ENCODE measurements at places on chromosomes 16 and 17.

DNA sequence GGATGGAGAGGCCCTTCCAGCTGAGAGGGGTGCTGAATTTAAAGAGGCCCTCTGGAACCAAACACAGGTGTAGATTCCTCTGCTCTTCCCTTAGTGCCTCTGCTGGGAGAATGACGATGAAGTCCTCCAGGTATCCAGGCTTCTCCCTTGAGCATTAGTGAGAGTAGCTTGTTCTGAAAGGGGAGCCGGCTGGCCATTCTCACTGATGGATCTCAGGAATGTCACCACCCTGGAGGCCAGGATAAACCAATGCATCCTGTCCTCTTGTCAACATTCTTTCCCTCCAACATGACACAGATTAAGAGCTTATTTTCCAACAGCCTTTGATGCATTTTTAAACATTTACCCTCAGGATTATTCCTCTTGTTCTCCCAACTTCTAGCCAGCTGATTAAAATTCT is 325.5 kb downstream of the CA10 start:
- DNase-seq, result no peak

DNA sequence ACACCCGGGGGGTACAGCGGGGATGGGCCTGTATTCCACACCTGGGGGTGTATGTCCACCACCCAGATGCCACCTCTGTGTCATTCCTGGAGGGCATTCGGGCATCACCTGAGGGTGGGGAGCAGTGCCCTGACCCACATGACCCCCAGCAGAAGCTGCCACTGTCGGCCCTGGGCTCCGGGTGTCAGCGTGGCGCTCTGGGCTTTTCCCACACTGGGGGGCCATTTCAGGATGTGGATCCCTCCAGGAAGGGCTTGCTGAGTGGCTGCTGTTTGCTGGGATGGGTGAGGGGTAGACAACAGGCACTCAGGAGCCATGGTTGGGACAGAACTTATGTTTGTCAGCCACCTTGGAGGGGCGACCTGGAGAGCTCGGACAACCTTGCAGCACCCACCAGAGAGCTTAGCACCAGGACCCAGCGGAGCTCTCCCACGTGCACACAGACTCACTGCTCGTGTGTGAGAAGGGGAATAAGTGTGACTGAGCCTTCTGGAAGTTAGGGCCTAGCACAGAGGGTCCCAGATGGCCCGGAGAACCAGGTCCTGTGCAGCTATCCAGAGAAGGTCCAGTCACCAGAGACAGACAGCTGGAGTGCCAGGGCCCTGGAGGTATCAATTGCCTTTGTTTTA is 102.7 kb downstream of the METRNL start:
- DNase-seq, result no peak

GRCh38 chr17:31062346-31062745 is 32.4 kb upstream of the NF1 start:
- no peak for DNase-seq

GRCh38 chr17:43439041-43439440 is 40.2 kb downstream of the ARL4D start:
- no peak for DNase-seq

DNA sequence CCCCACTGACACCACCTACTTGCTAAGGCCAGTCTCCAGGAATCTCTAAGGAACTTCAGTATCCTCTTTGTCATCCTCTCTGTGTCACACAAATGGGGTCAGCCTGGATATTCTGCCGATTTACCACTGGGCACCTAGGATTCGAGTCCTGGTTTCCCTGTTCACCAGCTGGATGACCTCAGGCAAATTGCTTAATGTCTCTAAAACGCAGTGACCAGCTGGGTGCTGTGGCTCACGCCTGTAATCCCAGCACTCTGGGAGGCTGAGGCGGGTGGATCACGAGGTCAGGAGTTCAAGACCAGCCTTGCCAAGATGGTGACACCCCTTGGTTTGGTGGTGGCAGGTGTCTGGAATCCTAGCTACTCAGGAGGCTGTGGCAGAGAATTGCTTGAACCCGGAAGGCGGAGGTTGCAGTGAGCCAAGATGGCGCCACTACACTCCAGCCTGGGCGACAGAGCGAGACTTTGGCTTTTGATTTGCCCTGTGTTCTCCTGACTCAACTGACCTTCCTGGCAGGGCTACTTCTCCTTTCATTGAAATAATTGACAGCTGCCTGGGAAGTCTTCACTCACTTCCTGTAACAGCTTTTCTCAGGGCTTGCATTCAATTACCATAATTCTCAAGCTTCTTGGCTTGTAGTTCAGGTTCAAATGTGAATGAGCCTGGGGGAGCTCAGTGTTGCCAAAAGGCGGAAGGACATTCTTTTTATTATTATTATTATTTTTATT is 15.4 kb downstream of the SYCE1L start:
- DNase-seq, result no peak

DNA sequence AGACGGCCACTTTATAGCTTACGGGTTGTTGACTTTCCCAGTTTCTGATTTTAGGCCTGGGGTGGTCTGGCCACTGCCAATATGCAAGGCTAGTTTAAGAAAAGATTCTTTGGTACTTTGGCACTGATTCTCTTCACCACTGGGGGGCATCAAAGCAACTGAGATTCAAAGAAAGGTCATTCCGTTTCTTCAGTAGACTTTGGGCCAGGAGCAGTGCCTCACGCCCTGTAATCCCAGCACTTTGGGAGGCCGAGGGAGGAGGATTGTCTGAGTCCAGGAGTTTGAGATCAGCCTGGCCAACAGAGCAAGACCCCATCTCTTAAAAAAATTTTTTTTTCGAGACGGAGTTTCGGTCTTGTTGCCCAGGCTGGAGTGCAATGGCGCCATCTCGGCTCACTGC is 53.0 kb downstream of the RPA1 start:
- DNase-seq, result peak; percentile 20

Data from astrocyte of the spinal cord (primary cell).